Esophagus squamous epithelium (tissue), 5 donors: ENCODE measurements at places on chromosomes 2 and 18.

DNA sequence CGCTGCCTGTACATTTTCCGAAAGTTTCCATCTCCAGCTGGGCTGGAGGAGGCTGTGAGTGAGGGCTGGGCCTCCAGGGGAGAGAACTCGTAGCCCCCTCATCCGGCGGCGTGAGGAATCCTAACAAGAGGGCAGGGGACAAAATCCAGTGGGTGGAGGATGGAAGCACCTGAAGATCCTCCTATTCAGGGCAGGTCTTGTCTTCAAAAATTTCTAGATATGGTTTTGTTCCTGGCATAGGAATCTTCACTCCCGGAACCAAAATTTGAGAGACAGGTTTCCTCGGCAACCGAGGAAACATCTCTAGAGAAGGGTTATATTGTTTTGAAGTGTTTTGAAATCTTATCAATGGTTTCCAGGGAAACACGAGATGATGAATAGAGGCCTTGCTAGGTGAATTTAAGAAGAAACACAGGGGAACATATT, 136.7 kb downstream of the SH3BP4 start:
- no peak for DNase-seq

GRCh38 chr2:224831530-224831929, 115.4 kb upstream of the CCDC195 start:
- no peak for DNase-seq

DNA sequence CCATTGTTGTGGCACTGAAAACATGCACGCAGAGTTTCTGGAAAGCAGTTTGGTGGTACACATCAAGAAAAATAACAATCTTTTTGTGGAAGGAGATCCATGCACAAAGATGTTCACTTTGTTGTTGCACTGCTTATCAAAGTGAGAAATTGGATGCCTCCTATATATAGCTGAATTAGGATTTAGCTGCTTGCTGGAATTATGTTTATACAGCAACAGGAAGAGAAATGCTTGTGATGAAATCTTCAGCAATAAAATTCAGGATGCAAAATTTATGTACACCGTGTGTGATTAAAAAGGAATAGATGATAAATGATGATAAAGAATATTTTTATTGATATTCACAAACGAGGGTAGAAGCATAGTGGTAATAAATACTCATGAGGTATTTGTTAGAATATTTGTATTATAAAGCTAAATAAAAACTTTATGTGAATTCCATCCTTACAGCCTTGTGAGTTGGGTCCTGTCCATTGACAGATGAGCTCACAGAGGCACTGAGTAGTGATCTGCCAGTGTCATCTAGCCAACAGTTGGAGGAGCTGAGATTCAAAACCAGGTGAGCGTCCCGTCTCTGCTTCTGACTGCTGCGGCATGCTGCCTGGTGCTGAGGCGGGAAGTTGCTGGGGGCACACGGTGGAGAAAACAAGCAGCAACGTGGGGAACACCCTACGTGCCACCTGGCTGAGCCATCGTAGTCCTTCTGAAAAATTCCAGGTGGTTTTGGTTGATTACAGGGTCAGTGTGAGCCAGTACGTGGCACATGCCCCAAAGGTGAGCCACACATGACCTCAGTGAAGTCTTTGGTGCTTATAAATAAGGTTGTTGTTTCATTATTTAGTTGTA, 80.2 kb downstream of the ASAP2 start:
- no peak for DNase-seq

- no peak for DNase-seq
Observed at GRCh38 chr2:153474876-153475435, 3.6 kb downstream of the RPRM start.

DNA sequence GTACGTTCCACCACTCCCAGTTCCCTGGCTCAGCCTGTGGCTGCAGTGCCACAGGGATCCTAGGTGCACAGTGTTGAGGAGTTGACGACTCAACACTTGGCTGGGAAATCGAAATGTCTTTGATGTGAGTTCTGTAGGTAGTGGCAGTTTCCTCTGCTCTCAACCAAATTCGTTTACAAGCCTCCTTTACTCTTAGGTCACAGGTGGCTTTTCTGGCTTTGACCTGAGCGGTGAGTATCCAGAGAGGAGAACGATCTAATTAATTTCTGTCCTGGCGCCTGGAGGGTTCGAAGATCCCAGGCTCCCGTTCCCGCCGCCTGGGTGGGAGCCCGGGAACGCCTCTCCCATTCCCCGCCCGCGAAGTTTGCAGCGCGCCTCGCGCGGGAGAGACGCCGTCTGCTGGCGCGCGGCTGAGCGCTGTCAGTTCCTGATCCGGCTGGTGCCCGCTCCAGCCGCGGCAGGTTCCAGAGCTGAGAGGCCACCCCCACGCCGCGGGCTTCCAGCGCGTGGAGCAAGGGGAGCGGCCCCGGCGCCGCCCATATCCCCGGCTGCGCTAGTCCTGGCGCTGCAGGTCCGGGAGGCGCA, at the start of gene LAMA3:
Gene LAMA3 (plus strand): TSS at position 423 of the 585 bp plus-strand sequence. CDS start 231 bp downstream, outside the sequence.
- no peak for DNase-seq

GRCh38 chr18:11994336-11994702, 13.0 kb downstream of the IMPA2 start:
- DNase-seq: no peak

DNA sequence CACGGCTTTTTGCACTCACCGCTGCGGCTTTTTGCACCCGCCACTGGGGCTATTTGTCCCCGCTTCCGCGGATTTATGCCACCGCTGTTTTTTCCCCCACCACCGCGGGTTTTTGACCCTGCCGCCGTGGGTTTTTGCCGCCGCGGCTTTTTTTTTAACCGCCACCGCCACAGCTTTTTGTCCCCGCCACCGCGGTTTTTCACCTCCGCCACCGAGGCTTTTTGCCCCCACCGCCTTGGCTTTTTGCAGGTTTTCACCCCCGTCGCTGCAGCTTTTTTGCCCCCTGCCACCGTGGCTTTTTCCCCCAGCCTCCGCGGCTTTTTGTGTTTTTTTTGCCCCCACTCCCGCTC, 2796.7 kb upstream of the TEKT4 start:
- DNase-seq: no peak

- no peak for DNase-seq
Observed at GRCh38 chr2:174984561-174984960, 20.6 kb downstream of the CHN1 start.

DNA sequence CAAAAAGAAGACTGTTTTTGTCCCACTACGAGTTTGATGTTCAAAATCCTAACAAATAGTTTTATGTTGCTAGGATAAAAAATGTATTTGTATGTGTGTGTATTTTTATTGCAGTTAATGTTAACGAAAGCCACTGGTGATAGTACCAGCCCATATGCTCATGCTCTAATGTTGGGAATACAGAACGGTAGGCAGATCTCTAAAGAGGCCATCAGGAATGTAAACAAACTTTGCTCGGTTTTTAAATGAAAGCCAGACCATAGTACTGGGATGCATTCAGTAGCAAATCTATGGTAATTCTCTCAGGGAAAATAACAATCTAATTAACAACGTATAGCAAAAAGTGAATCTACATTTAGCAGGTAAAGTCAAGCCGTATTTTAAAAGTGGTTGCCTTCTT, 208.1 kb downstream of the NEDD4L start:
- no peak for DNase-seq

- no peak for DNase-seq
Observed at GRCh38 chr2:72731116-72731515, 94.7 kb downstream of the EXOC6B start.

GRCh38 chr18:10142496-10143160, 228.8 kb downstream of the VAPA start:
- no peak for DNase-seq

GRCh38 chr2:120013597-120014223, 833 bp downstream of the EPB41L5 start:
- DNase-seq: no peak

GRCh38 chr2:189369566-189369965, 71.7 kb upstream of the WDR75 start:
- DNase-seq: no peak

DNA sequence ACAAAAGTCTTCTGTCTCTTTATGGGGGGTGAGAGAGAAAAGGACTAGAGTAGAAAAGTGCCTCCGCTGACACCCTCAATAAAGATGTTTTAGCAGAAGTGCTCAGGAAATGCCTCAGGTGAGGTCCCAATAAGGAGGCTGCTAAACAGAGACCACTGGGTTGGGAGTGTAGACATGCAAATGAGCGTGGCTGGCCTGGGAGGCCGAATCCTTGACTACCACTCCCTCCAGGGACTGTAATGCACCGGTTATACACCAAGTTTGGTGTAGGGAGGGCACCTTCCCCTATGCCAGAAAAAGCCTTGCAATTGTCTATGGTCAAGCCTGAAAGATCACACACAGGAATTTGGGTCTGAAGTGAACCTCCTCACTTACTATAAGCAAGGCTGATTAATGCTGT, 1.8 kb downstream of the TMX3 start:
- DNase-seq: no peak

DNA sequence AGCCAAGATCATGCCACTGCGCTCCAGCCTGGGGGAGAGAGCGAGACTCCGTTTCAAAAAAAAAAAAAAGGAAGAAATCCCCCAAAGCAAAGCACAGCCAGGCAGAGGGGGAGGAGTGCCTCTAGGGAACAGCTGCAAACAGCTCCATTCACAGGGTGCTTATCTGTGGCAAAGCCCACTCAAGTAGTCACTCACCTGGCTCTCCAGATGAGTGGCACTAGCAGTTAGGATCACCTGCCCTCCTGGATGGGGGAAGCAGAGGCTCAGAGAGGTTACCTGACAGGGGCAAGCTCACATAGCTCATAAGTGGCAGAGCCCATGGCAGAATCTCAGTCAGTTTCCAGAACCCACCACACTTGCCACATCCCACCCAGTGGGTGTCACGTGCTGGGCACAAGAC, 30.3 kb downstream of the TFCP2L1 start:
- no peak for DNase-seq

GRCh38 chr2:102438578-102438977, 15.6 kb downstream of the IL18RAP start:
- DNase-seq: no peak

- no peak for DNase-seq
Observed at GRCh38 chr2:78420132-78420531, 605.4 kb upstream of the REG3G start.

DNA sequence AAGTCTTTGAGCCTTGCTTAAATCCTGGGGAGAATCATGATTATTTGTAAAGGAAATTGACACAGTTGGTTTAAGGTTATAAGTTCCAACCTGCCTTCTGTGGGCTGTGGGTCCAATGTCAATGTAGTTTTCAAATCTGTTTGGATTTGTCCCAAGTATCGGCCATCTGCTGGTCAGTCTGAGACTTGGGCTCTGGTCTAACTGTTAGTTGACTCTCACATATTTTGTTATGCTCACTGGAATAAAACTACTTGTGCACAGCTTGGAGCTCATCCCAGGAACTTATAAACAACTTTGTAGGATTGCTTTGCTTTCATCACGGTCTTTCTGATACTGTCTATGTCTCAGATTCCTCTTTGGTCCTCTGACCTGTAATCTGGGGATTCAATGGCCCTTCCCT, 1026.2 kb upstream of the ZEB2 start:
- DNase-seq: no peak

DNA sequence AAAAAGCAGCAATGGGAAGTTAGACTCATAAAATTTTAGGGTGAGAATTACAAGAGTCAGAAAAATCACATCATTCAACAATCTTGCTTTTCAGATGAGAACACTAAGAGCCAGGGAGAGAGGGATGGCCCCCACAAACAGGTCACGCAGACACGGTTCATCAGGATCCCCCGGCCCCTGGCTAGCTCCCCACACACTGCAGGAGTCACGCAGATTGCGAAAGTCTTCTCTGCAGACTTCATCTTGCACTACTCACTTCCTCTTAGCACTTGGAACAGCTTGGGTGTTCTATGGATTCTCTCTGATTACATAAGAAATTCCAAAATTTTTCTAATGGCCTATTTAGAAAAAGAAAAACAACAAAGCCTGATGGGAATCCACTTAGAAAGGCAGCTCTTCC, 21.6 kb upstream of the SULT1C2 start:
- no peak for DNase-seq

- no peak for DNase-seq
Observed at GRCh38 chr2:221758076-221758475, 186.0 kb upstream of the EPHA4 start.

- no peak for DNase-seq
Observed at GRCh38 chr2:41723526-41723925, 324.3 kb upstream of the PKDCC start.

DNA sequence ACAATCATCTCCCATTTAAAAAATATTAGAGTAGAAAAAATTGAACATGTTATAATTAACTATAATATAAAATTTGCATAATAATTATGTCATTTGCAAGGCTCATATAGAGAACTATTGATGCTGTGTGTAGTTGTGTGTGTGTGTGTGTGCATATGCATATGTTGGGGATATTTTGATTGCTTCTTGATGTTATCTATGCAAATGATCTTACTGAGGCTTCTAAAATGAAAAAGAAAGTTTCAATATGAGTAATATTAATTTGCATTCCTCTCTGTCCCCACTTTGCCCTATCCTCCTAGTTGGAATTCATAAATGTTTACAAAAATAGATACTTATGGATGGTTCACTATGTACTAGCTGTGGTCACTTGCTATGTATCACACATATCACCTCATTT, 523.3 kb downstream of the TRIB2 start:
- no peak for DNase-seq

DNA sequence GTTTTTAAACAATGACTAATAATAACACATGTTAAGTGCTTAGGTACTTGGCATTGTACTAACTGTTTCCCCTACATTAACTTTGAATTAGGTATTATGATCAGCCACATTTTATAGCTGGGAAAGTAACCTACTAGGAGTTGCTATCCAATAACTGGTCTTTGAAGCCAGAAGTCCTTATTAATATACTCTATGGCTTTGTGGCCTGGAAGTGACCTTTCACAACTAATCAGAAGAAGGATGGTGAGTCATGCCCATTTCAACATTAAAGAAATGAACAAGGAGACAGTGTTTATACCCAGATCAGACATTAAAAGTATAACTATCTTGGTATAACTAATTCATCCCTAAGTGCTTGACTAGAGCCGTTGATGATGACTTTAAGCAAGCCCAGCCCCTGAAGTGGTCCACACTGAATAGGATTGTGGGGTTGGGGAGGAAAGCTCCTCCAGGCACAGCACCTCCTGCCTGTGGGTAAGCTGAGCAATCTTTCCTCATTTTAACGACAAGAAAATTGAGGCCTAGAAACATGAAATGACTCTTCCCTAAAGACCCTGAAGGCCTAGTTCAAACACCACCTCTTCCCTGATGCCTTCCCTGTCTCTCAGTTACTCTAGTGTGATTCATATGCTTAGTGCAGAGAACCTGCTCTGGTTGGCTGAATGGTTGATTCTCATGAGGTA, 71.6 kb upstream of the RFX8 start:
- no peak for DNase-seq

DNA sequence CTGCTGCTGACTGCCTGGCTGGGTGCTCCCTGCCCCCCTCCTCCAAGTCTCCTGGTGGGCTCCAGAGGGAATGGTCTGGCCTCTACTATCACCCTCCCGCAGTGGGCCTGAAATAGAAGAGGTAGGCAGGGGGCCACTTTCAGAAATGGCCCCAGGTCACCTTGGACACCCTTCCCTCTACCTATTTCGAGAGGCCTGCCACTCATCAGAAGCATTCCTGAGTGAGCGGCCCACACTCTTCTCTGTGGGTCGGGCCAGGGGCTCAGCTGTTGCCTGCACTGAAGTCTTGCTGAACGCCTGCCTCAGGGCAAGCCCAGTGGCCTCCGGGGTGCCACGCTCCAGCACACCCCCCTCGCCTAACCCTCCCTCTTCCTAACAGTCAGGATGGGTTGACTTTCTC, 124.9 kb downstream of the TNS1 start:
- DNase-seq: no peak

GRCh38 chr18:48292782-48293424, 116.3 kb downstream of the ZBTB7C start:
- DNase-seq: no peak

- no peak for DNase-seq
Observed at GRCh38 chr2:51013933-51014526, 17.9 kb downstream of the NRXN1 start.
